ENCODE measurements at places on chromosomes 11 and 22. TPM values are rescaled to one million over a fixed set of nuclear protein-coding genes. Genes with fewer than 3 reads are reported as not detected.

CECR2 gene
- not detected for total RNA-seq

BLID gene
- not detected for total RNA-seq

HTR3A gene
- total RNA-seq: not detected

VWA5A gene
- 3.0 TPM for total RNA-seq

RHBDD3 gene
- total RNA-seq: 39.6 TPM

Measured in activated CD8-positive, alpha-beta memory T cell treated with anti-CD3 and anti-CD28 coated beads for 36 hours (primary cell).